Peyer's patch (tissue), 4 donors: ENCODE measurements at places on chromosomes 5 and 9. TPM values are rescaled to one million over a fixed set of nuclear protein-coding genes. Genes with fewer than 3 reads are reported as not detected.

The GRM6 gene
- not detected for total RNA-seq

The C7 gene
- 52.8 TPM for total RNA-seq

DNA sequence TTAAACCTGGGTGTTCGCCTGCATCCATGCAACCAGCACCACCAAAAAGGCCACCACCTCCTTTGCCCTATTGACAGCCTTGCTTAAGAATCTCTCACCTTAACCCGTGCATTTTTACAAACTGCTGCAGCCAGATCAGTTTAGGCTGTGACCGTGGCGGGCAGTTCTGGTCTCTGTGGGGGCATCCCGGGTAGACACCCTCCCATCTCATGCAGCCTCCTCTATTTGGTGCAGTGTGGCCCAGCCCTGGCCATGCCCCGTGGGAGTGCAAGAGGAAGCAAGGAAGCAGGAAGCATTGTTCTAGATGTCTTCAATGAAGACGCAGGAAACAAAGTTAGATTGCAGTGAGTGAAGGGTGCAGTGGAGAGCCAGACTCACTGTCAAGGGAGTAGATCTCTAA, 108.8 kb upstream of the MVB12B start:
- no peak for DNase-seq

The CCL28 gene
- total RNA-seq, result 13.7 TPM

DNA sequence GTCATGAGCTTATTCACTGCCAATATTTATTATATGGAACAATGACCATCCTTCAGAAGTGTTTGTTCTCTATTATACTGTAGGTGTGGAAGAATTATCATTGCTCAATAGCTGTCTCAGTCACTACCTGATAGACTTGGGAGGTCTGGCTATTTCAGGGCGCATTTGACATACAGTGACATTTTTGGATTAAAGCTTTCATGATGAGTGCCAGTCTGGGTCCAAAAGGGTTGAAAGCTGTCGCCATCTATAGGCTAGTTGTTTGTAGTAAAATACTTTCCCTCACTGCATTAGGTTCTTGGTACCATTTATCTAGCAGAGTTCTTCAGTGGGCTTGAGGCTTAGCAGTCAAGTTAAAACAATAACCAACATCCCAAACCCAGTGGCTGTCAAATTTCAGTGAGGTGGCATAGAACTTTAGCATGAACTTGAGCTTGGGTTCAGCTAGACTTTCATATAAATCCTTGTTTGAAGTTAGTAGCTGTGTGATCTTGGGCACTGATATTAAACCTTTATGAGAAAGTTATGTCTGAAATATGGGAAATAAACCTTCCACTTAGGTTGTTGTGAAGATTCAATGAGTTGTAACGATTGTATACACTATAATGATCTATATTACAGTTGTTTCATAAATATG, 110.5 kb upstream of the CDKN2B start:
- DNase-seq, result no peak

DNA sequence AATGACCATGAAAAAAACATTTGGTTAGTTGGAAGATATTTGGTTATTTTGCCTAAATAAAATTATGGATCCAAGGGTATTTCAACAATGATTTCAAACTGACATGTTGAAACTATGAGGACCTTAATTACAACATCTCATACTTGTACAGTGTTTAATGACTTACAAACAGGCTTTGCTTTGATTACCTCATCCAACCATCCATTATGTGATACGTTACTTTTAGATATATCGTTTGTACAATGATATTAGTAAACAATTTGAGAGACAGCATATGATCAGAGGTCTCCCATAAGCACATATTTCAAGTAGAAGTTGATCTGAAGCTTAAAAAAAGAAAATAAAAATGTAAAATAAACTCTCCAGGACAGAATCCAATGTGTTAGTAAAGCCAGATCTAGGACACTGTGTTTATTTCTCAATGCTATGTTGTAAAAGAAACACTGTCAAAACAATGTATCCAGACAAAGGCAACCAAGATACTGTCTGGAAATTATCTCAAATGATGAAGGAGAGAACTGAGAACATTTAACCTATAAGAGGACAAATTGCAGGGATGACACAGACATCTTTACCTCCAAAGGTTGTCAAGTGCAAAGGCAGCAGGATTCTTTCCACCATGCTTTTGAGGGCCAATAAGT, 116.0 kb upstream of the TARS1 start:
- DNase-seq, result no peak

The SPACA9 gene
- total RNA-seq, result 1.8 TPM

The CCDC127 gene
- total RNA-seq, result 9.0 TPM

DNA sequence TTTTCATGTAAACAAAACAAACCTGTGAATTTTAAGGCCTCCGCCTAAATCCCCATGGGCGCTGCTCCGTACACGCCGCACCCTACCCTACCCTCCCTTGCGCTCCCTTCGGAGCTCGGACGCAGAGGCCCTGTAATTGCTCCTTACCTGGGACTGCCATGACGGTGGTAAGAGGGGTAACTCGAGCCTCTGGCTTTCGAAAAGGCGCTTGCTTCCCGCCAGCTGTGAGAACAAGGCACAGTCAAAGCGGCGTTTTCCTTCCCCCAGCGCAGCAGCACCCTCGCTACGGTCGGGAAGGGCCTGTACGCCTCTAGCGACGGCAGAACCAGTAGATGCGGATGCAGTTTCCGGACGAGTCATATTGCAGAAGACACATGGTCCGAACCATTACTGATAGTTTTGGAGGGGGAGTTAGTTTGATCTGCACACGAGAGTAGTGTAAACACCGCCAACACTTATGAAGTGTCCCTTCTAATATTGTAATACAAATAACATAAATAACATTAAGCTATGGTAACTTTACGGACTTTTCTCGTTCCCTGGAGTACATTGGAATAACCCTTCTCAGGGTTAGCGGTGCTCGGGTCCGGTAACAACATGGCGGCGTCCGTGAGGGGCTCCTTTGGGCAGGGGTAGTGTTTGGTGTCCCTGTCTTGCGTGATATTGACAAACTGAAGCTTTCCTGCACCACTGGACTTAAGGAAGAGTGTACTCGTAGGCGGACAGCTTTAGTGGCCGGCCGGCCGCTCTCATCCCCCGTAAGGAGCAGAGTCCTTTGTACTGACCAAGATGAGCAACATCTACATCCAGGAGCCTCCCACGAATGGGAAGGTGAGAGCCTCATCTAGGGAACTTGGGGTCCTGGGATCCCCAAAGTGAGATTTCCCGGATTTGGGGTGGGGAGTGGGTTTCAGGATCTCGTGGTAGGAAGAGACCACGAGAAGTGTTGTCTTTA, at the start of the genes CWC27 and SREK1IP1:
TSS of gene CWC27 (plus strand) at position 573 of the 955 bp plus-strand sequence. CDS start at position 790, 217 bp downstream.
TSS of gene SREK1IP1 (minus strand) at position 334 of the 955 bp plus-strand sequence. CDS start at position 160, 174 bp downstream.
- peak; percentile 86 for DNase-seq

The RLN2 gene
- 4.1 TPM for total RNA-seq

DNA sequence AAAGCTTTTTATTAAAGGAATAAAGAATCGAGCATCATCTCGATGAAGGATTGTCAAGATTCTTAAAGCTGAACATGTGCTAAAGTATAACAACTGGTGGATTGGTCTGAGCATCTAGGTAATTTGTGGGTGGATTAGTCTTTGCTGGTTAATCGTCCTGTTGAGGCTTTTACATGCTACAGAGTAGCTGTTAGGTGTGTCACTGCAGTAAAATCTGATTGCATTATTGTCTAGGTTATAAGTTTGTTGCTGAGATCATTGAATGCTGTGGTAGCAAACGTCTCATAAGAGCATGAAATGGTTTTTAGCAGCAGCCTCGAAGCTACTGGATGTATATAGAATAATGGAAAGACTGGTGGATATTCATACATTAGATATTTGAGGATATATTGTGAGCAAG, 7.2 kb downstream of the FBXO38 start:
- DNase-seq, result no peak

- DNase-seq, result no peak
Measured at GRCh38 chr9:37514999-37515398, 29.3 kb downstream of the POLR1E start.

The FAM169A gene
- total RNA-seq, result 6.0 TPM

The PCDHGA11 gene
- total RNA-seq, result 5.0 TPM

DNA sequence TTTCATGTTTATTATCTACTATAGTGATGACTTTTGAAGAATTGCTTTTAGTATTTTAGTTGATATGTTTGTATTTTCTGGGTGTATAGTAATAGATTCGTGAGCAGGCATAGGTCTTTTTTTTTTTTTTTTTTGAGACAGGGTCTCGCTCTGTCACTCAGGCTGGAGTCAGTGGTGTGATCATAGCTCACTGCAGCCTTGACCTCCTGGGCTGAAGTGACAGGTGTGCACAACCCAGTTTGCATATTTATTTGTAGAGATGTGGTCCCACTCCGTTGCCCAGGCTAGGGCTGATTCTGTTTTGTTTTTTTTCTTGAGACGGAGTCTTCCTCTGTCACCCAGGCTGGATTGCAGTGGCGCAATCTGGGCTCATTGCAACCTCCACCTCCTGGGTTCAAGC, 11.9 kb downstream of the ERBIN start:
- DNase-seq, result peak; percentile 50
